Hippocampal formation (tissue), 2 donors: ENCODE measurements at places on chromosomes 6 and 20.

GRCh38 chr6:94769197-94769596 is 808.1 kb upstream of the MANEA start:
- no peak for DNase-seq

GRCh38 chr6:34934516-34934915 is 45.5 kb downstream of the ANKS1A start:
- DNase-seq: no peak

GRCh38 chr6:88705601-88706000 is 257.8 kb downstream of the RNGTT start:
- no peak for DNase-seq

- no peak for DNase-seq
Measured at GRCh38 chr6:168837254-168838036, 396.5 kb downstream of the SMOC2 start.
